ENCODE measurements at places on chromosomes 1 and 21.

DNA sequence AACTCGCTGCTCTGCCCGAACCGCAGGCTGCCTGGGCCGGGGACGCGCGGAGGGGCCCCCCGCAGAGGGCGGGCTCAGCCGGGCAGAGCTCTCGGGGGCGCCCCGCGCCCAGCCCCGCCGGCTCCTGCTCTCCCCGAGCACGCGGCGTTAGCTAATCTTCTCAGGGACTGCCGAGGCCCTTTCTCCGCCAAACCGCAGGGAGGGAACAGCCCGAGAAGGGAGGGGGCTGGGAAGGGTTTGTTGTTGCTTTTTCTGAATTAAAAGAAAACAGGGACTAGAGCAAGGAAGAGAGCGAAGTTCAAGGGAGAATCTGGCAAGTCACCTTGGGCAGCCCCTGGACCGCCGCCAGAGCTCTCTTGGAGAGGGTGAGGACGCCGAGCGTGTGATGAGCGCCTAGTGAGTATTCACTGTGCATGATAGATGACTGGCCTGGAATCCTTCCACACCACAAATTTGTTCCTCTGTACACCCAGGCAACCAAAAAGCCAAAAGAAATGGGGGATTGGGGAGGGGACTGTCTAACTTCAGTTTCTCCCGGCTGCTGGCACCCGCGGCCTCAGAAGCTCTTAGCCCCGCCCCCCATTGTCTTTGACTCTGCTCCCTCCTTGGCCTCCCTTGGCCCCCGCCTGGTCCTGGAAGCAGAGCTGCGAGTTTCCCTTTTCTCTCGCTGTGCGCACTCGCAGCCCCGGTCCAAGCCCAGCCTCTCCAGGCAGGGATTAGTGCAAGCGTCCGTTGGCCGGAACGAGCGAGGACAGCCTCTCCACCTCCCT, 19.7 kb upstream of the LMX1A start:
- DNase-seq = no peak

- no peak for DNase-seq
Observed at GRCh38 chr1:236316437-236316836, 34.7 kb upstream of the ERO1B start.

DNA sequence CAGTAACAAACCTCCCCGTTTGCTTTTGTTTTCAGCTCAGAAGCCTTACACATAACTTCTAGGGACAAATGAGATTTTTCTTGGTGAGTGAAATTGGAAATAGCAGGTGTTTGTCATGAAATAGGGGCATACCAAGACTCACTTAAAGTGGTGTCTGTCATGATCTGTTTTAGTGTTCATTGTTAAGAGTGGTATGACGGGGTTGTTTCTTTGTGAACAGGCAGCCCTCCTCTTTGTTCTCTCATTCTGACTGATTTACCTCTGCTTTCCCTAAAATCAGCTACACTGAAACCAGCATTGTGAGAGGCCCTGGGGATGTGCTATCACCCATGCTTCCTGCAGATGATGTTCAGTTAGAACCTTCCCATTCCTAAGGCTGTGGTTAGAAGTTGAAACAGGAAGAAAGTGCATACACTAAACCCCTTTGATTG, 2.5 kb upstream of the ERO1B start:
- no peak for DNase-seq

GRCh38 chr1:207240325-207241101, 81.0 kb upstream of the CD55 start:
- DNase-seq = no peak

DNA sequence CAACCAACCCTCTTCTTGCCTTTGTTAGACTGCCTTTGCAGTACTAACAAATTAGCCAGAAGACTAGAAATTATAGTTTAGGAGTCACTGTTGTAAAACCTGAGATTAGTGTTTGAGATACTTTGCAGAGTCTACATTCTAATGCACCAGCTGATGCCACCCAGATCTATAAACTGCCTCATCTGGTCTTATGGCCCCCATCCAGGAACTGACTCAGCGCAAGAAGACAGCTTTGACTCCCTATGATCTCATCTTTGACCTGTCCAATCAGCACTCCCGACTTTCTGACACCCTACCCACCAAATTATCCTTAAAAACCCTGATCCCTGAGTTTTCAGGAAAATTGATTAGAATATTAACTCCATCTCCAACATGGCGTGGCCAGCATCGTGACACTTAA, 334.6 kb downstream of the RGS7 start:
- DNase-seq = no peak

DNA sequence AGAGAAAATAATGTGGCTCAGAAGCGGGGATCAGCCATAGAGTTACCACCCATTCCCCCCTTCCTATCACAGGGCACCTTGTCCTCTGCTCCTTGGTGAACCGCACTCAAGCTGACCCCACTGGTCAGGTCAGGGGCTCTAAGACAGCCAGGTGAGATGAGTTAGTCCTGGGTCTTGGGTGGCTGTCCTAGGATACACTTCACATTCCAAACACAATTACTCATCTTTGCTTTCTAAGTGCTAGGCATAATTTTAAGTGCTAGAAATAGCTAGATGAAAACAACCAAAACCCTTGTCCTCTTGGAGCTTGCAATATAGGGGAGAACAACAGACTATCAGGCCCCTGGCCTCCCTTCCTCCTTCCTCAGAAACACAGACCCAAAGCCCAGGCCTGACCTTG, 7.8 kb upstream of the MUTYH start:
- no peak for DNase-seq

- no peak for DNase-seq
Observed at GRCh38 chr21:31447505-31447904, 103.4 kb upstream of the TIAM1 start.

DNA sequence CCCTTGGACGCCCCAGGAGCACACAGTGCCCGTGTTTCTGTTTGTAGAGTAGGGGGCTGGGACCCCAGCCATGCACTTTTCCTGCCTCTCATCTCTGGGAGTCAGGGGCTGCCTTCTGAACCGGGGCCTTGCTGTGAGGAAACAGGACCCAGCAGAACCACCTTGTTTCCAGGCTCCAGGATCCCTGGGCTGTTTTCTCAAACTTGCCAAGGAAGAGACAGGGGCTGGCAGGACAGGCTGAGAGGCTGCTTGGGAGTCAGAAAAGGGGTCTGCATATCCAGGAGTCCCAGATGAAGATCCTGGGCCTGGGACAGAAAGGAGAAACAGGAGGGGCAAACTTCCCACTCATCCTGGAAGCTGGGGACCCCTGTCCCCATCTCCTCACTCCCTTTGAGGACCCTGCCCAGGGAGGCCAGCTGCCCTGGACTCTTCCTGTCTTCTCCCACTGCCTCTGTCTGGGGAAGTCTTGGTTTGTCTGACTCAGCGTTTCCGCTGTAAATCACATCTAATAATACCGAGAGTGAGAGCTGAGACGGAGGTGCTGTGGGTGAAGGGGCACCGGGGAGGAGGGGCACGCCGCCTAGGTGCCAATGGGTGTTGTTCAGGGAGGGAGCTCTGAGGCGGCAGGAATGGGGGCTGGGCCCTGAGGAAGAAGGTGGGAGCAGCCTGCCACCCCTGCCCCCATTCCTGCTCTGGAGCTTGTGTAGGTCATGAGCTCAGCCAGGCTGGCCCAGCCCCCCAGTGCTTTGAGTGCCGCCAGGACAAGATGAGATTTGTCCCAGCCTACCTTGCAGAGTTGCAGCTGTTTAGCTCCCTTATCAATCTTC, 16.7 kb downstream of the POU3F1 start:
- DNase-seq = peak; percentile 81

DNA sequence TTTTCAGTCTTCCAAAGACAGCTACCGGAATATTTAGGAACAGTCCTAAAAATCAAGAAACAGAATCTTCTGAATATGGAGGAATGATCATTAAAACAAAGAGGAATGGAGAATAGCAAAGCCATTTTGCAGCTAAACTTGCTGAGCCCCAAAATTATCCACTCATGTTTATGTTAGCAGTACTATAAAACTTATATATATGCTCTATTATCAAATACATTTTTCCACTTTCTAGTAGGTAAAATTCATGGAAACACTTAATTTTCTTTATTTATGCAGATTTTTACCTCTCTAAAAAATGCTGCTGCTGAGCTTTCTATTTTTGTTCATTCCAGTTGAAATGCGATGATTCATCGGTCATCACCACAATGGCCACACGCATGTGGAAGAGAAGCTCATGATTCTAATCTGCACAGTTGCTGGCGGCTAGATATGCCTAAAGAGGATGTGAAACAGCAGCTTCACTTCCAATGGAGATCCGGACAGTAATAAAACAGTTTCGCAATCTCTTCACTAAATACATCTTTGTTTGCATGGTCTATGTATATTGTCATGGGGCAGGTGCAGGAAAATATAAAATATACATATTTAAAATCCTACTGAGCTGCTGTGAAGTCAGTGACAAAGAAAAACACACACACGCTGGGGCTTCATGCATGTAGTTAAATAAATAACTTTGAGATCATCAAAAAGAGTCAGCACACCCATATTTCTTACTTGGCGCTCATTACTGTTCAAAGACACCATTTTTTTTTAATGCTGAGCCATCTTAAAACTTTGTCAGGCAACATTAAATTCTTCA, 292.2 kb downstream of the SMYD3 start:
- peak; percentile 94 for DNase-seq

- no peak for DNase-seq
Observed at GRCh38 chr1:71823708-71824305, 458.5 kb downstream of the NEGR1 start.

- DNase-seq = no peak
Observed at GRCh38 chr1:94729267-94729666, 90.9 kb upstream of the SLC44A3 start.

DNA sequence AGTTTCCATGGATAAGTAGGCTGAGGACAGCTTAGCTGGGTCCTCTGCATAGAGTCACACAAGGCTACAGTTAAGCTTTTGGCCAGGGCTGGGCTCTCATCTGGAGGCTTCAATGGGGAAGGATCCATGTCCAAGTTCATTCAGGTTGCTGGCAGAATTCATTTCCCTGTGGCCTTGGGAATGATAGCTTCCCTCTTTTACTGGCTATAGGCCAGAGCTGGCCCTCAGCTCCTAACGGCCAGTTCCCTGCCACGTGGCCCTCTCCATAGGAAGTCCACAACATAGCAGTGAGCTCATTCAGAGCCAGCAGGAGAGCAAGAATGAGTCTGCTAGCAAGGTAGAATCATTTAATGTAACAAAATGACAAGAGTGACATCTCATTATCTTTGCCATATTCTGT, 15.1 kb upstream of the PODN start:
- no peak for DNase-seq

DNA sequence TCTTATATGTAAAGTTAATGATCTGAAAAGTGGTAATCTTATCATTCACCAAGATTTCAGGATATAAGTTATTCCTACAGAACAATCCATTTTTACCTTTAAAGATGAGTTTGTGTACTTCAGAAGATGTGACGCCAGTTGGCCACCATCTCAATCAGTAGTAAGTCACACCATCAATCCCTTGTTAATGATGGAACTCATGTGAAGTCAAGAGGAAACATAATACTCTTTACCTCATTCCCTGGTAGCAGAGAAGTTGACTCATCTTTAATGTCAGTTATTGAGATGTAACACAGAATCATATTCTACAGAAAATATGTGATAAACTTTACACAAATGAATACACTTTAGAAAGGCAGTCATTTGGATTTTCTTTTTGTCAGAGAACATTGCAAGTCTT, 38.2 kb downstream of the MRPL39 start:
- no peak for DNase-seq

DNA sequence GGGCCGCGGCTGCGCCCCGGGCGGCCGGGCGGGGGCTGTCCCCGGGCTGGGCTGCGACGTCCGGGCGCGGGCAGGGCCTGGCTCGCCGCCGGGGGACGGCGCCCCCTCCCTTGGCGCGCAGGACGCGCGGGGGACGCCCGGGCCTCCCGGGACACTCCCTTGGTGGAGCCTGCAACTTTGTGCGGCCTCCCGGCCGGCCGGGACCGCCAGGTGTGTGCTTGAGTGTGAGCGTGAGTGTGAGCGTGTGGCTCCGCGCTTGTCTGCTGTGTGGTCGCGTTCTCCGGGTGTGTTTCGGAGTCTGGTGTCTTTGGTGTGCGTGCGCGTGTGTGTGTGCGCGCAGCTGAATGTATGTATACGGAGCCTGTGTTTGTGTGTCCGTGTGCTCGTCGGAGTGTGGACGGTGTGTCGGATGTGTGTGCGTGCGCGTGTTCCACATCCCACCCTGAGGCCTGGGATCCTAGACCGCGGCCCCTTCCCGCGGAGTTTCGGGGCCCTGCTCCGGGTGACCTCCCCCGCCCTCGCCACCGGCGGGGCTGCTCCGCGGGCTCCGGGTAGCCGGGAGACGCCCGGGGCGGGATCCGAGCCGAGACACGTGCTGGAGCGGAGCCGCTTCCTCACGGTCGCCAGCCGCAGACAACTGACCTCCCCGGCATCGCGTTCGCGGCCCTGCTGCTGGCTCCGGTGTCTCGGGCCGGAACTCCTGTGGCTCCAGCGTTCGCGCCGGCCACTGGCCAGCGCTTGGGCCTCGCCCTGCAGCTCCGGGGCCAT, 1.7 kb downstream of the PTPRU start:
- no peak for DNase-seq

DNA sequence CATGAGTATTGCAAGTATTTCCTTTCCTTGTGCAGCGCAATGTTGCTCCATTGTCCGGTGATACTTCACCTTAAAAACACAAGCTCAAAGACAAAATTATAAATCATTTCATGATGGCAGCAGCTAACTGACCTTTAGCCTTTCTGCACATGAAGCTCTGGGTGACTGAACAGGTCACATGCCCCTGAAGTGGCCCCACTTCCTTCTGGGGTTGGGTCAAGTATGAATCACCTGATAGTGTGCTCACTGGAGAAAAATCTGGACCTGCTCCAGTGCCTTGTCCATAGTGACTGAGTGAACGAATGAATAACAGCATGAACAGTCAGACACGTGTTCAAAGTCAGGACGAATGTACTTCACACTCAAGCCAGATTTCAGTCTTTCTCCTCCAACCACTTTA, 658.9 kb downstream of the NPHP4 start:
- DNase-seq = no peak

- no peak for DNase-seq
Observed at GRCh38 chr1:202061055-202061454, 50.7 kb downstream of the ELF3 start.

- no peak for DNase-seq
Observed at GRCh38 chr1:107680579-107680985, 284.4 kb downstream of the VAV3 start.

DNA sequence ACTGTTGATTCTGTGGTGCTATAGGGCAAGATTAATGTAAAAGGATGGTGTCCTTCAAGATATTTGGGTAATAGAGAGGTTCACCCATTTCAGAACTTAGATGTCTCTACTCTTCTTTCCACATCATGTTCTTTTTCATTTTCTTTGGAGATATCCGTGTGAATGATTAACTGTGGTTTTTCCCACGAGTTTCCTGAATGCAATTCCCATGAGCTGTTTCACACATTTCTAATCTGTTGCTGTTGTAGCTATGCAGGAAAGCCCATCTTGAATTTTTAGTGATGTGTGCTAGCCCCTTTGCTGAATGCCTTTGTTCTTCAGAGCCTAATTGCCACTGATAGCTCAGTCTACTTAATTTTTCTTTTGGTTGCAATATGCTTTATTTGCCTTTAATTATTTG, 27.6 kb downstream of the SNX27 start:
- no peak for DNase-seq

DNA sequence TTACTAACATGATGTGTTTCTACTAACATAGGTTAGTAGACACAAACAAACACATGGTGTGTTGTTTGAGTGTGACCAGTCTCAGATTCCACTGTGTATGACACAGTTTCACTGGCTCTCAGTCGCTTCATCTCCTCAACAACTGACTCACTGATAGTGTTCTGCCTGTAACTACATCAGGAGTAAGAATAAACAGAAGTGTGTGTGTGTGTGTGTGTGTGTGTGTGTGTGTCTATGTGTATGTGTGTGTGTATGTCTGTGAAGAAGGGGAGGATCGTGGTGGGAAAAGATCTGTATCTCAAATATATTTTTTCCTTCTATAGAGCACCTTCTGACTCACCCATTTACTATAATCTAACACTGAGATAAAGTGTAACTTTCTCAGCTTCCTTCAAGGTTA, 391.0 kb downstream of the PTPRC start:
- no peak for DNase-seq

Measured in MM.1S (cell line).